ENCODE measurements at places on chromosomes 13 and 19. TPM values are rescaled to one million over a fixed set of nuclear protein-coding genes. Genes with fewer than 3 reads are reported as not detected.

Gene CCDC70
- not detected for polyA plus RNA-seq

Gene GTPBP3
- polyA plus RNA-seq = 18.1 TPM

Gene ACP5
- polyA plus RNA-seq = 7.2 TPM

Gene ZNF653
- polyA plus RNA-seq = 9.6 TPM

Gene OSCAR
- polyA plus RNA-seq = 0.43 TPM

Gene HTR2A
- not detected for polyA plus RNA-seq
